ENCODE measurements at places on chromosomes 12 and 14.

GRCh38 chr12:63862969-63863230, 18.4 kb downstream of the SRGAP1 start:
- no peak for DNase-seq

DNA sequence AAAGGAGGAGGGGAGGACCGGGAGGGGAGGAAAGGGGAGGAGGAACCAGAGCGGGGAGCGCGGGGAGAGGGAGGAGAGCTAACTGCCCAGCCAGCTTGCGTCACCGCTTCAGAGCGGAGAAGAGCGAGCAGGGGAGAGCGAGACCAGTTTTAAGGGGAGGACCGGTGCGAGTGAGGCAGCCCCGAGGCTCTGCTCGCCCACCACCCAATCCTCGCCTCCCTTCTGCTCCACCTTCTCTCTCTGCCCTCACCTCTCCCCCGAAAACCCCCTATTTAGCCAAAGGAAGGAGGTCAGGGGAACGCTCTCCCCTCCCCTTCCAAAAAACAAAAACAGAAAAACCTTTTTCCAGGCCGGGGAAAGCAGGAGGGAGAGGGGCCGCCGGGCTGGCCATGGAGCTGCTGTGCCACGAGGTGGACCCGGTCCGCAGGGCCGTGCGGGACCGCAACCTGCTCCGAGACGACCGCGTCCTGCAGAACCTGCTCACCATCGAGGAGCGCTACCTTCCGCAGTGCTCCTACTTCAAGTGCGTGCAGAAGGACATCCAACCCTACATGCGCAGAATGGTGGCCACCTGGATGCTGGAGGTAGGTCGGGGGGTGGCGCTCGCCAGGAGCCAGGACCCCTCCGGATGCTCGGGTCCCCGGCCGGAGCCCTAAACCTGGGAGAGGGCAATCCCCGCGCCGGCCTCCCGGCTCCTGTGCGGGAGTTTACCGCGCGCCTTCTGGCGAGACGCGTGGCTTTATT, at the start of gene CCND2:
TSS of gene CCND2 (plus strand) at position 111 of the 744 bp plus-strand sequence. CDS start at position 390, 279 bp downstream.
- DNase-seq: no peak

DNA sequence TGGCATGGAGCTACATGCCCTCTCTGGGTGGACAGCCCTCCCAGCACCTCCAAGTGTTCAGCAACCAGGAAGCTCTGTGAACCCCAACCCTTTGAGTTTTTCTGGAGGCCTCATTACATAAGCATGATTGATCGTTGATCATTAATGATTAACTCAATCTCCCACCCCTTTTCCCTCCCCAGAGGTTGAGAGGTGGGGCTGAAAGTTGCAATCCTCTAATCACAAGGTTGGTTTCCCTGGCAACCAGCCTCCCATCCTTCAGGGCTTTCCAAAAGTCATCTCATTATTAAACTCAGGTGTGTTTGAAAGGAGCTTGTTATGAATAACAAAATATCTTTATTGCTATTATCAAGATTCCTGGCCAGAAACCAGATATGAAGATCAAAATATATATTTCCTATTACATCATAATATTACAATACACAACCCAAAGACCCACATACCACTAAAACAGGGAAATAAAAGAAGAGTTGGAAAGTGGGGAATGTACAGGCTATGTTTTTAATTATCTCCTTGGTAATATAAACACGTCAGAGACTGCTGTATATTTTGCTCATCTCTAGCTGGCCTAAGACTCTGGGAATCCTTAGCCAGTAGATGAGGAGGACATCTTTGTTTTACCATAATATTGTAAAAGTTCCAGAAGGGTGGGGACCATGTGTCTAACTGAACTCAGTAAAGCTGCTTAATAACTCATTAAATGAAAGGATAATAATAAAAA, 73.6 kb downstream of the SSPN start:
- DNase-seq: no peak

DNA sequence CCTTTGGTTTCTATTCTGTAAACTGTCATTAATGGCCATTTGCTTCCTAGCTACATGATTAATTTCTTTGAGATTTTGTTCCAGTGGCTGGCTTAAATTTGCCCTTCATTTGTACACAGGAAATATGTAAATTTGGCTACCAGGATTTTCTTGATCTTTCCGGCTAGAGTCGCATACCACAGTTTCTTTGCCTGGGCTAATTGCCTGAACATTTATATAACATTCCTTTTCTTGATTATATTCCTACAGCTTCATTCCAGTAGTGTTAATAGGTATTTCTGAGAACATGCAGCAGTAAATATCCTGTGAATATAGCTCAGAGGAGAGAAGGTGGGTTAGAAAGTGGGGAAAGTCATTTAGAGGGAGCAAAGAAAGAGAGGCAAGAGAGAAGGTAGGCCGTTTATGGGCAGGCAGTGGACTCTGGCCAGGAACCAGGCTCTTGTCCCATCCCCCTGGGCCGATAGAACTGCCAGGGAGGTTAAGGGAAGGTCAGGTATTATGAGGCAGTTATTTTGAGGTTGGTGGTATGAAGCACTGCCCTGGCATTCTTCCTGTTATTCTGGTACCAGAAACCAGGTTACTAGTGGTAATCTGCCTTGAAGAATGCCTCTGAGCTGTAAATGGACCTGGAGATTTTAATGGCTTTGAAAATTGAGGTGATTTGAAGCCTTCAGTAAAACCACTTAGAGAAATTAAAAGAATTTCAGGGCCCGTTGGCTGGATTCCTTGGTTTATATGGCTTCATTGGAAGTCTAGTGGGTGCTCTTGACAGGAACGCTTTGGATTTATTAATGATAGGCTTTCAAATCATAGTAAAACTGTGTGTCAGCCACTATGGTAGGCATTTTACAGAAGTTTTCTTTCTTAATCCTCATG, 4.4 kb downstream of the RNF10 start:
- DNase-seq: no peak

DNA sequence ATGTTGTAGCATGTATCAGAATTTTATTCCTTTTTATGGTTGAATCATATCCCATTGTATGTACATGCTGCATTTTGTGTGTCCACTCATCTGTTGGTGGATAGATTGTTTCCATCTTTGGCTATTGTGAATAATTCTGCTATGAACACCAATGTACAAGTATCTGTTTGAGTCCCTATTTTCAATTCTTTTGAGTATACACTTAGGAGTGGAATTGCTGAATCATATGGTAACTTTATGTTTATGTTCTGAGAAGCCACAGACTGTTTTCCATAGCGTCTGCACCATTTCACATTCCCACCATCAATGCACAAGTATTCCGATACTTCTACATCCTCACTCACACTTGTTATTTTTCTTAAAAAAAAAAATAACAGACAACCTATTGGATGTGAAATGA, 91.5 kb downstream of the ARF6 start:
- DNase-seq: no peak

- DNase-seq: no peak
Observed at GRCh38 chr14:77148510-77149231, 7.1 kb upstream of the ZDHHC22 start.

DNA sequence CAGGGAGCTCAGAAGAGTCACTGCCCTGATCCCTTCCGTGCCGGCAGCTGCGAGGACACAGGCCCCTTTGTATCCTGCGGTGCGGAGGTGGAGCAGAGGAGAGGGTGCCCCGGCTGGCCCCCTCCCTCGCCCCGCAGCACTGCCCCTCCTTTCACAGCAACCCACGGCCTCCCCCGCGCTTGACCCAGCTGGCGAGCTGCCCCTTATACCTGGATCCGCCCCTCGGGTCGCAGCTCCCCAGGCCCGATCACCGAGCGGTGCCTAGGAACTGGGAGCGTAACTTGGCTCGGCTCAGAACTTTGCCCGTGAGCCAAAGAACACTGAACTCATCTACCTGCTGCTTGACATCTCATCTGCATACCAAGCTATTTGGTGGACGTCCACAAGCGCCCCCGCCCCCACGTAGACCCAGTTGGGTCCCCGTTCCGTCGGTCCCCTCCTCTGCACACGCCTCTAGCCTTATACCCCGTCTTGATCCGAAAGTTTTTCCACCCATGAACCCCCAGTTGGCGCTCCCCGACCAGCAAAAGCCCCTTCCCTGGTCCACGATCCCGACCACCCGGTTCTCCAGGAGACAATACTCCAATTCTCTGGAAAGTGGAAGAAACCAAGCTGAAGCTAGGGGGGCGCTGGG, 697 bp upstream of the DNAJC14 start:
- peak; percentile 46 for DNase-seq

DNA sequence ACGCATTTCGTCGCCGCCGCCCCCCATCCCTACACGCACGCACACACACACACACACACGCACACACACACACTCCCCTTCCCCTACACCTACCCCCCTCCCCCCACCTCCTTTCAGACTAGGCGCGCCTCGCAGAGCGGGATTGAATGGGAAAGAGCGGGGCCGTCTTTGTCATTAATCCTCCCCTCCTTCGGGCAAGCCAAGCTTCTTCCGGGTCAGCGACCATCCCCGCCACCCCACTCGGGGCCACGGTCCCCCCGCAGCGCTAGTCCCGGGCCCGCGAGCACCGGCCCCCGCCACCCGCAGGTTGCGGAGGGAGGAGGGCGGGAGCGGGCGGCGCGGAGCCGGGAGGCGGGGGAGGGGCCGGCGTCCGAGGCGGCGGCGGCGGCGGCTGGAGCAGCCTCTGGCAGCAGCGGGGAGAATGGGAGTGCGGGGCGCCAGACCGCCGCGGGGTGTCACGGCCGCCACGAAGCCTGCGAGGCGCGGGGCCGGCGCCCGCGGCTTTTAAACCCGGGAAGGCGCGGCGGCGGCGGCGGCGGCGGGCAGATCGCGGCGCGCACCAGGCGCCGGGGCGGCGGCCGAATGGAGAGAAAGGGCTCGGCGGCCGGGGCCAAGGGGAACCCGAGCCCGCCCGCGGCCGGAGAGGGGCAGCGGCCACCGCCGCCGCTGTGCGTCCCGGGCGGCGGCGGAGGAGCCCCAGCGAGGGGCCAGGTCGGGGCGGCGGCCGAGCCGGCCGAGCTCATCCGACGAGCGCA, at the start of gene TTC9:
TSS of gene TTC9 (plus strand) at position 369 of the 755 bp plus-strand sequence. CDS start at position 583, 214 bp downstream.
- DNase-seq: peak; percentile 71

DNA sequence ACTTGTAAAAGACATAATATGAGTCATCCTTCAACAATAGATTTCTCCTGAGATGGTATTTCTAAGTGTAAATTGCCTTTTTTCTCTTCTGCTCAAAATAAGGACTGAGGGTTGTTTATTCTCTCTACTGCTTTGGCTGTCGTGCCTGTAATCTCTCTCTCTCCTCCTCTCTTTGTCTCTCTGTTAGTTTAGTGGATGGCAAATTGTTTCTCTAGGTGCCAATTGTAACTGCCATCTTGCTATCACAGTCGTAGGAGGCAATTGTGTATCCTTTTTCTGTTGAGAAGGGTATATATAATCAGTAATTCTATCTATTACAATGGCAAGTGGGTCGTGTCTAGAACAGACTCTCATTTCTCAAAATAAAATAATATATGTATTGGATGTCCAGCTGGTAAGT, 545.0 kb upstream of the FBXO33 start:
- no peak for DNase-seq

GRCh38 chr12:26845057-26845666, 12.2 kb upstream of the ITPR2 start:
- DNase-seq: peak; percentile 55

DNA sequence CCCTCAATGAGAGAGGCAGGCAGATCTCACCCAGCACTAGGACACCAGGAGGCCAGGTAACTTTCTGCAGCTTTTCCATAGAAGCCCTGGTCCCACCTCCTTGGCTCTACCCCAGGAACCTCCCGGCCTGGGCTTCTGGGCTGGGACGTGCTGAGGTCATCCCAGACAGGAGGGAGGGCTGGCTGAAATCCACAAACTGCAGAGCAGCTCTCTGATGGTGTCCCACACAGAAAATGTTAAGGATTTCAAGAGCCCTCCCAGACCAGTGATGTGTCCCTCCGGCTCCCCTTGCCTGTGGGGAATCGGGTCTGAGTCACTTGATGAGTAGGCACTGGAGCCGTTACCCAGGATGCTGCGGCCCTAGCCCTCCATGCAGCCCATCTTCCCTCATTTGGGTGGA, 124.1 kb downstream of the ESRRB start:
- no peak for DNase-seq

DNA sequence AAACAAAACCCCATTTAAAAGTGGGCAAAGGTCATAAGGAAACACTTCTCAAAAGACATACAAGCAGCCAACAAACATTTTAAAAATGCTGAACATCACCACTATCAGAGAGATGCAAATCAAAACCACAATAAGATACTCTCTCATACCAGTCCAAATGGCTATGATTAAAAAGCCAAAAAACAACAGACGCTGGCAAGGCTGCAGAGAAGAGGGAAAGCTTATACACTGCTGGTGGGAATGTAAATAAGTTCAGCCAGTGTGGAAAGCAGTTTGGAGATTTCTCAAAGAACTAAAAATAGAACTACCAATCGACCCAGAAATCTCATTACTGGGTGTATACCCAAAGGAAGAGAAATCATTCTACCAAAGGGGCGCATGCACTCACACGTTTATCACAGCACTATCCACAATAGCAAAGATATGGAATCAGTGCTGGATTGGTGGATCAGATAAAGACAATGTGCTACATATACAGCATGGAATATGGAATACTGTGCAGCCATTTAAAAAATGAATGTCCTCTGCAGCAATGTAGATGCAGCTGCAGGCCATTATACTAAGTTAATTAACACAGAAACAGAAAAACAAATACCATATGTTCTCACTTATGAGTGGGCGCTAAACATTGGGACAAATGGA, 102.1 kb upstream of the DAAM1 start:
- peak; percentile 36 for DNase-seq

DNA sequence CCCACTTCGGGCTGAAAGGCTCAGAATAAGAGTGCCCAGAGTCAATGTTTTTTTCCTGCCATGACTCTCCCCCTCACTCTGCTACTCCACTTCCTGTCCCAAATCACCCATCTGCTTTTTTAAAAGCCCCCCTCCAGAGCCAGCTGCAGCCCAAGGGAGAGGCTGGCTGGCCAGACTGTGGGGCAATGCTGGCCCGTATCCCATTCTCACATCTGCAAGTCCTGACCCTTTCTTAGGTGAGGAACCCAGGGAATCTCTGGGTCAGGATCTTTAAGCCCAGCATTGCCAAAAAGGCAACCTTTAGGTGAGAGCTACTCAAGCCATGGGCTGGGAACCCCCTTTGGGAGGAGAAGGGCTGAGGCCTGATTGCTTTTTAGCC, 1.7 kb upstream of the ITGA5 start:
- no peak for DNase-seq

DNA sequence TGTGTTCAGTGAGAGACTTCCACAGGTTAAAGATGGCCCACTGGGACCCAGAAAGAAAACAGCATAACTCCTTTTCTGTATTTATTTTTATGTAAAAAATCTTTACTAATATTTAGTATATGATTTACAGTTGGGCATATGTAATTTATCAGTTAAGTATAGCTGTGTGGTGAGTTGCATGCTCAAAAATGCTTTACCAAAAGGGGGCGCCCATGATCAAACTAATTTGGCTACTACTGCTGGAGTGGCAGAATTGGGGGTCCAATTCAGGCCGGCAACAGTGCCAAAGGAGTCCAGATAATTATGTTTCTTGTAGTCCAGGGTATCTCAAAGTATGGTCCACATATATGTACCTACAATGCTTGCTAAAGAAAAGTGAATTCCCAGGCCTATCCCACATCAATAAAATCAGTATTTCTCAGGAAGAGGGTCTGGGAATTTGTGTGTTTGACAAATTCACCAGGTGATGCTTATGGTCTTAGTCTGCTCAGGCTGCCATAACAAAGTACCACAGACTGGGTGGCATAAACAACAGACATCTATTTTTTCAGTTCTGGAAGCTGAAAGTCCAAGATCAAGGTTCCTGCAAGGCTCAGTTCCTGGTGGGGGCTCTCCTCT, 152.0 kb downstream of the KTN1 start:
- peak; percentile 45 for DNase-seq

GRCh38 chr12:27143256-27144069, 61.1 kb upstream of the C12orf71 start:
- no peak for DNase-seq
